ENCODE measurements at places on chromosomes 7 and 10. TPM values are rescaled to one million over a fixed set of nuclear protein-coding genes. Genes with fewer than 3 reads are reported as not detected.

- no peak overlapping the region for H3K4me3 ChIP-seq
- H3K27ac ChIP-seq = peak overlapping the region; percentile 99
- no peaks in the 10 kb centered on the region for H3K36me3 ChIP-seq
- peaks cover 36% of the 10 kb centered on the region for H3K4me1 ChIP-seq
- no peaks in the 10 kb centered on the region for H3K27me3 ChIP-seq
Observed at GRCh38 chr7:5429857-5430611, 6.4 kb upstream of the TNRC18 start.

Gene FOXP2
- total RNA-seq = 8.5 TPM

- H3K27me3 ChIP-seq = no peaks in the 10 kb centered on the region
- no peaks in the 10 kb centered on the region for H3K36me3 ChIP-seq
- H3K27ac ChIP-seq = no peak overlapping the region
- H3K4me1 ChIP-seq = no peaks in the 10 kb centered on the region
Observed at GRCh38 chr7:55509322-55509721, 63.0 kb downstream of the VOPP1 start.

GRCh38 chr10:133326745-133327650 lies 9.7 kb downstream of the CALY start:
- H3K4me1 ChIP-seq = peaks cover 10% of the 10 kb centered on the region
- no peaks in the 10 kb centered on the region for H3K36me3 ChIP-seq
- H3K27me3 ChIP-seq = peaks cover 16% of the 10 kb centered on the region
- H3K4me3 ChIP-seq = no peak overlapping the region
- DNase-seq = no peak

Gene FOXI2
- total RNA-seq = 0.15 TPM

DNA sequence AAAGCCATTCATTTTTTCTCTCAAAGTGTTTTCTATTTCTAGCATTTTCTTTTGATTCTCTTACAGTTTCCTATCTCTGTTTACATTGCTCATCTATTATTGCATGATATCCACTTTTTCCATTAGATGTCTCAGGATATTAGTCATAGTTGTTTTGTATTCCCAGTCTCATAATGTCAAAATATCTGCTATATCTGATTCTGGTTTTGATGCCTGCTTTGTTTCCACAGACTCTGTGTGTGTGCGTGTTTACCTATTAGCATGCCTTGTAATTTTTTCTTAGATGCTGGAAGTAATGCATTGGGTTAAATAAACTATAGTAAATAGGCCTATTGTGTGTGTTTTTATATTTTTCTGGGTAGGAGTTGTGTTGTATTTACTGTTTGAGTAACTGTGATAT lies 1126.3 kb downstream of the SORCS1 start:
- DNase-seq = no peak
- H3K27ac ChIP-seq = no peak overlapping the region
- H3K4me3 ChIP-seq = no peak overlapping the region
- H3K4me1 ChIP-seq = no peaks in the 10 kb centered on the region
- H3K27me3 ChIP-seq = no peaks in the 10 kb centered on the region

- peak overlapping the region; percentile 52 for H3K27ac ChIP-seq
- H3K4me3 ChIP-seq = no peak overlapping the region
- no peaks in the 10 kb centered on the region for H3K27me3 ChIP-seq
- no peaks in the 10 kb centered on the region for H3K36me3 ChIP-seq
Observed at GRCh38 chr7:25795824-25796235, 356.2 kb upstream of the NFE2L3 start.

DNA sequence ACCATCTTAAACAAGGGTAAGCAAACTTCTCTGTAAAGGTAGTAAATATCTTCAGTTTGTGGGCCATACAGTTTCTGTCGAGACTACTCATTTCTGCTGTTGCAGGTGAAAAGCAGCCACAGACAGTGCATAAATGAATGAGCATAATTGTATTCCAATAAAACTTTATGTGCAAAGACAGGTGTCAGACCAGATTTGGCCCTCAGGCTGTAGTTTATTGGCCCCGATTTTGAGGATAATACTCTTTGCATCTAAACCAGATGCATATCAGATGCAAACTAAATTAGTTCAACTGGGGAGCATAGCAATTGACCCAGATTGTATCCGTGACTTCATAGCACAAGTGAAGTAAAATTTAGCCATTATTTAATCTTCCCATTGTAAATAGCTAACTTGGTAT lies 70.0 kb downstream of the SNX10 start:
- no peaks in the 10 kb centered on the region for H3K4me1 ChIP-seq
- H3K36me3 ChIP-seq = no peaks in the 10 kb centered on the region
- no peak overlapping the region for H3K27ac ChIP-seq
- H3K27me3 ChIP-seq = no peaks in the 10 kb centered on the region
- DNase-seq = no peak

- no peaks in the 10 kb centered on the region for H3K36me3 ChIP-seq
- DNase-seq = no peak
- no peak overlapping the region for H3K4me3 ChIP-seq
- H3K4me1 ChIP-seq = peaks cover 24% of the 10 kb centered on the region
- H3K27ac ChIP-seq = no peak overlapping the region
Observed at GRCh38 chr10:120927352-120927751, 76.2 kb downstream of the WDR11 start.

Gene PPP1R3C
- 17.9 TPM for total RNA-seq
